Epithelial cell of proximal tubule (primary cell): ENCODE measurements at places on chromosomes 4 and X. TPM values are rescaled to one million over a fixed set of nuclear protein-coding genes. Genes with fewer than 3 reads are reported as not detected.

HTR2C gene
- not detected in 2 replicates for total RNA-seq

DNA sequence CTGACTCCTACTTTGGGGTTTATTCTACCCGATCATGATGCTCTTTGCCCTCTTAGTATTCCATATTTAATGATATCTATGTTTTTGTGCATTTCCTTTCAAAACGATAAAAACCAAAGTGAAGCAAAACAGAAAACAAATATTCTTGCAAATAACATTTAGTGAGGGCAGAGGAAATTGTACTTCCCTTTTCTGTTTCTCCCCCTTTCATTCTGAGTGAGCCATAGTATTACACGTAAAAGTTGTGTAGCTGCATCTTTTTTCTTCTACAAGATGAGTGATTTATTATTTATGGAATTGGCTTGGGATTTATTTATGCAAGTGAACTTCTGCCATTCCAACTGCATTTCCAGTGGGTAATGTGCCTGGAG is 109.9 kb downstream of the AFF2 start:
- no peak for DNase-seq

MAGED4B gene
- 7.2 and 29.2 TPM in 2 replicates for total RNA-seq

DNA sequence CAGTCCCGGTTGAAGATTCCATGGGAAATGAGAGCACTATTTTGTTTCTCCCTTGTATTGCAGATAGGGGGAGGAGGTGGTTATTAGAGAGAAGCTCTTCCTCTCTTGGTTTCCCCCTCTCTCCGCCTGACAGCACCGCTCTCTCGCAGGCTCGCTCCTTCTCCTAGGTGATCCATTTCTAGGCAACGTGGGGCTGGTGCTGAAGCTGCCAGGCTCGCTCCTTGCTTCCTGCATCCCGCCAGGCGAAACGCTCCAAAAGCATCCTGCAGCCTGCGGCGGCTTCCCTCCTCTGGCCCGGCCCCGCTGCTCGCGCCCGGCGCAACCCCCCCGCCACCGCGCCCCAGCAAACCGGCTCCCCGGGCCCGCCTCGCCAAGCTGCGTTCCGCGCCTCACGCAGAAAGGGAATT is at the start of gene GRID2:
Gene GRID2, plus strand, starts transcription at position 346 of the 407 bp plus-strand sequence.
- DNase-seq = no peak

CABS1 gene
- not detected in 2 replicates for total RNA-seq

CCDC110 gene
- 0.07 and 0.46 TPM in 2 replicates for total RNA-seq

DNA sequence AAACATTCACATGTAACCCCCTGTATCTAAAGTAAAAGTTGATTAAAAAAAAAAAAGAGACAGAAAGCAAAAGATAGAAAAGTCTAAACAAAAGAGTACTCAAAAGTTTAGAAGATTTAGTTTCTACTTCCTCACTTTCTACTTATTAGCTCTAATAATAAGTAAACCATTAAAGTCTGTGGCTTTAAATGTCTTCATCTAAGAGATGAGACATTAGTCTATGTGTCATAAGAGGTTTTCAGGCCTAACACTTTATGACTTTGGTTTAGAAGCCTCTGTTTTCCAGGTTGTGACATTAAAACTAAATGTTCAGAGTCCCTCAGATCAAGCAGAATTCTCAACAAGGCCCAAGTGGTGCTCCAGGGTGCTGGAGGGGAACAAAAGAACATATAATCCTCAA is 42.2 kb upstream of the GUCY1A1 start:
- DNase-seq = no peak

- no peak for DNase-seq
Measured at GRCh38 chr4:82524570-82525152, 37.1 kb downstream of the TMEM150C start.

- DNase-seq = no peak
Measured at GRCh38 chrX:149371986-149372385, 133.1 kb downstream of the IDS start.

- no peak for DNase-seq
Measured at GRCh38 chr4:102196221-102196620, 149.1 kb downstream of the SLC39A8 start.

CT45A2 gene
- total RNA-seq = not detected in 2 replicates

DNA sequence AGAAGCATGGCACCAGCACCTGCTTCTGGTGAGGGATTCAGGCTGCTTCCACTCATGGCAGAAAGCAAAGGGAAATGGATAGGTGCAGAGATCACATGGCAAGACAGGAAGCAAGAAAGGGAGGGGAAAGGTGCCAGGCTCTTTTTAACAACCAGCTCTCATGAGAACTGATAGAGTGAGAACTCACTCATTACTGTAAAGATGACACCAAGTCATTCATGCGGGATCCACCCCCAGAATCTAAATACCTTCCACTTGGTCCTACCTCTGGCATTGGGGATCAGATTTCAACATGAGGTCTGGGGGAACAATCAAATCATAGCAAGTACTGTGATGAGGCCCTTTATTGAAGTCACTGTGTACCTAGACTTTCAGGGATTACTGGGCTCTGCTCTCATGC is 72.0 kb upstream of the PRDM5 start:
- DNase-seq = no peak

MAOB gene
- 0.14 and 1.9 TPM in 2 replicates for total RNA-seq

DNA sequence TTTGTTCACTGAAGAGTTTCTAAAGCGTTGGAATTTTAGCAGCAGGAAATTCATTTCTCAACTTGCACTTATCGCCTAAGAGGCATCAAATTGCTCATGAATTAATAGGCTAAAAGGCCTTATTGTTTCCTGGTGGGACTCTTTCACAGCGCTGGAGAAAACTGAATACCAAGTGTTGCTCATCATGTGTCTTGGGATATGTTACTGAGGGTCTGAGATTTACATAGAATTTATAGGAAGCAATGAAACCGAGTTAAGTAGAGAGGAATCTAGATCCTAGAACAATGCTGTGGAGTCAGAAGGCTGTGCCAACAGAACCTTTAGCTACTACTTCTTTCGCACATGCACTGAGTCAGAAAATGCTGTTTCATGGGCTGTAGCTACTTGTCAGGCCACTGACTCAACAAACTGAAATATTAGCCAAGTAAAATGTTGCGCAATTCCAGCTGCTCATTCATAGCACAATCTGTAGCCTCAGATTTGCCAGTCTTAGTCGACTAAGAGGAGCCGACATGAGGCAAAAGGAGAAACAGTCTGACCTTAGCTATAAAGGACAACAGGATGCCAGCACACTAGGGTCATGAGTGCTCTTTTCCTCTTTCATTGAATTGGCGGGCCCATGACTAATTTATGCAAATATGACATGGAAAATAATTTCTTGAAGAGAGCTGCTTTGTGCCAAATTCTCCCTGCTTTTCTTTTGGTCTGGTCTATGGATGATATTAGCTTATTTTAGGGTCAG is 35.9 kb upstream of the CXCL8 start:
- peak; percentile 99 for DNase-seq

DNA sequence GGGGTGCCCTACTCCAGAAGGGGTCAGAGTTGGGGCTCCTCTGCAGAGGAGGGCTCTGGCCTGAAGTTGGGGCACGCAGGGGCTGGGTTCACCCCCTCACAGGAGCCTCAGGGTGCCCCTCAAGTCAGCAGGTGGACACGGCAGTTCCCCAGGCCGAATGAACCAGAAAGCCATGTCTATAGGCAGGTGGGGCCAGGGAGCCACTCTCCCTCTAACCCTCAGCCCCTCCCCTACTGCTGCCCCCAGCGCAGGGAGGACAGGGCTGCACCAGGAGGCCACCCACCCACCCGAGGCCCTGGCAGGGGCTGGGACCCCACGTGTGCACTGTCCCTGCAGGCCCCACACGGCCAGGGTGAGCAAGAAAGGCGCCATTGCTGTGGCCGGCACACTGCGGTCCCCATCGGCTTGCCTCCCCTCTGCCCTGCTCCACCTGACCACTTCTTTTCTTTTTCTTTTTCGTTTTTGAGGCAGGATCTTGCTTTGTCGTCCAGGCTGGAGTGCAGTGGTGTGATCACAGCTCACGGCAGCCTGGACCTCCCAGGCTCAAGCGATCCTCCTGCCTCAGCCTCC is 83.8 kb downstream of the FAM53A start:
- DNase-seq = no peak

GIMD1 gene
- not detected in 2 replicates for total RNA-seq

PDLIM3 gene
- total RNA-seq = 7.8 and 8.5 TPM in 2 replicates

SLC35A2 gene
- 20.5 and 22.0 TPM in 2 replicates for total RNA-seq

GRCh38 chr4:187274153-187274552 is 550.5 kb upstream of the FAT1 start:
- no peak for DNase-seq

GRCh38 chr4:104615926-104616325 is 121.2 kb upstream of the CXXC4 start:
- no peak for DNase-seq

GRCh38 chr4:7959078-7959477 is 19.4 kb upstream of the AFAP1 start:
- DNase-seq = no peak

GRCh38 chr4:156029691-156030090 is 76.0 kb upstream of the CTSO start:
- DNase-seq = no peak

GRCh38 chr4:106039796-106040195 is 144.5 kb downstream of the NPNT start:
- DNase-seq = no peak

MUC7 gene
- total RNA-seq = not detected in 2 replicates

GRCh38 chr4:180156684-180157083 is 2086.5 kb upstream of the TENM3 start:
- no peak for DNase-seq

HSFX2 gene
- not detected in 2 replicates for total RNA-seq

DNA sequence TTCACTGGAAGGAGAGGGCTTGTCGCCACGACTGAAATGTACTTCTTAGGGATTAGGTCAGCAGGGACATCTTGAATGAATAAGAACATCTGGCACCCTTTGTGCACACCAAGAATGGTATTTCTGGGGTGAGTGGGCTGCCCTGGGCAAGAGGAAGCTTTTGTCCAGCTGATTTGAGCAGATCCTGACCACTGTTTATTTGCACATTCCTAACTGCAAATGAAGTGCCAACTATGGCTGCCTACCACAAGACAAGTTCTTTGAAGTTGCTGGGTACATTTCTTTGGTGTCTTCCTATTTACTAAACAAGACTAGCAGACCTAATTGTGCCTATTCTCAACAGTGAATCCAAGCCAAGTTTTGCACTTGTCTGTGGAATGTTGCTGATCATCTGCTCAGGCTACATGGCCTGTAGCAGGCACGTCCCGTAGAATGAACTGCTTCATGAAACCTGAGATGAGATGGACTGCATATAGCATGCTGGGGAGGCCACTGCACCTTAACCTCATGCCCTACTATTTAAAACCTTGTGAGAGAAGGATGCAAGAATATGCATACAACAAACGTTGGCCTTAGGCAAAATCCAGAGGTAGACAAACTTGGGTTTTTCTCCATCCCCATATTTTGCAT is 45.0 kb downstream of the PIR start:
- DNase-seq = no peak

MANBA gene
- 8.1 and 9.1 TPM in 2 replicates for total RNA-seq

PPP1R2C gene
- not detected in 2 replicates for total RNA-seq

GRCh38 chr4:117481742-117482141 is 396.4 kb upstream of the TRAM1L1 start:
- peak; percentile 10 for DNase-seq

SYAP1 gene
- 24.0 and 25.5 TPM in 2 replicates for total RNA-seq

ZNF81 gene
- 2.7 and 16.9 TPM in 2 replicates for total RNA-seq
